SHP77 (cell line): ENCODE measurements at places on chromosomes 2 and 18.

GRCh38 chr2:184338771-184339170 is 259.6 kb upstream of the ZNF804A start:
- DNase-seq: no peak

DNA sequence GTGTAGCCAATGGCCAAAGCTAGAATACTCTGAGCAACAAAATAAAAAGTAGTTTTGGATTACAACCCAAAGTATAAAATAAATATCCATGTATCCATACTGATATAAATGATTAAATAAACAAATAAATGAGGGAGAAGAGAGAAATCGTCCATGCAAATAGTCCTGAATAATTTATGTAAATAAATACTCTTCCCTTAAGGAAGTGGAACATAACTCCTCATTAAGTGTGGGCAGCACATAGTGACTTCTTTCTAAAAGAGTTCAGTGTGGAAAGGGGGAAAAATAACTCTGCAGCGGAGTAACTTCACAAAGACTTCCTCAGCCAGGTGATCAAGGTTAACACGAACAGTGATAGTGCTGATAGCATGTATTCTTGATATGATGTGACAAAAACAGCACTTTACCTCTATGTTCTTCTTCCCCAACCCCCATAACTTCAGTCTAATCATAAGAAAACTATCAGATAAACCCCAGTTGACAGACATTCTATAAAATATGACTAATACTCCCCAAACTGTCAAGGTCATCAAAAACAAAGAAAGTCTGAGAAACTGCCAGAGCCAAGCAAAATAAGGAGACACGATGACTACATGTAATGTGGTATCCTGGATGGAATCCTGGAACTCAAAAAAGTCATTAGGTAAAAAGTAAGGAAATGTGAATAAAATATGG is 30.7 kb downstream of the METTL8 start:
- no peak for DNase-seq

DNA sequence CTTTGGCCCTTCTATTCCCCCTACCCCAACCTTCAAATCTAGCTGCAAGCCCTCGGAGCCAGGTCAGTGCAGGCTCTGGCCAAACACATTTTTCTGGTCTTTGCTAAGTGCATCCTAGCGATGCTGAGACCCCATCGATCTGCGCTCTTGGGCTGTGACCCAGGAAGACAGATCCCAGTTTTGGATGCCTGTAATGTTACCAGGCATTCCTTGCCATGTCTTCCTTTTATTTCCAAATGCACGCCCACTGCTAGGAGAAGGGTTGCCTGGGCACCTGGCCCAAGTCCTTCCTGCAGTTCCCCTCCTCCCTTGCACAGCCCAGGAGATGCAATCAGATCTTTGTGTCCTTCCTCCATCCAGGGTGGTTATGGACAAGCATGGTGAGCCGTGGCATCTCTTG is 124.6 kb downstream of the TPGS2 start:
- DNase-seq: no peak

- peak; percentile 94 for DNase-seq
Measured at GRCh38 chr2:1972422-1972821, 228.1 kb upstream of the PXDN start.

- no peak for DNase-seq
Measured at GRCh38 chr2:71929482-71929772, 218.2 kb downstream of the CYP26B1 start.

- no peak for DNase-seq
Measured at GRCh38 chr2:58364098-58364497, 123.0 kb upstream of the FANCL start.

DNA sequence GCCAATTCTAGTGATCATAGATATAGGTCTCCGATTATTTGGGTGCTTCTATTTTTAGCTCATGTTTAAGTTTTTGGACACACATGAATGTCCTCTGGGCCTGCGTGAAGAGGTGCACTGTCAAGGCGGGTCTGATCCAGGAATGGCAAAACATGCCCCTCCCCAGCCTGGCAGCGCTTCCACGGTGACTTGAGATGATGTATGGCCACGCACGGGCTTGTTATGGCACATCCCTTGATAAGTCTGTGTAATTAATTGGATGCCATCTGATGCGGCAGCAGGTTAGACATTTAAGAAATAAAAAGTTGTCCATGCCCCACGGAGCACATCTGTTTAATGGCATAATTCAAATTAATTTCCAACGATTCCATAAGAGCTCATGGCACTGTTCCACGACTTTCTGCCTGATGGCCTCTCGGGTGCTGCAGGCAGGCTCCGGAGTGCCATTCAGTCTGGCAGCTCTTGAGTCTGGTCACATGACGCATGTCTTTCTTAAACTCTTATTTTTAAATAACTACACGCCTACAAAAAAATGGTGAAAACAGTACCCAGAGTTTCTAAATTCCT is 151.4 kb downstream of the ACKR3 start:
- DNase-seq: peak; percentile 47

DNA sequence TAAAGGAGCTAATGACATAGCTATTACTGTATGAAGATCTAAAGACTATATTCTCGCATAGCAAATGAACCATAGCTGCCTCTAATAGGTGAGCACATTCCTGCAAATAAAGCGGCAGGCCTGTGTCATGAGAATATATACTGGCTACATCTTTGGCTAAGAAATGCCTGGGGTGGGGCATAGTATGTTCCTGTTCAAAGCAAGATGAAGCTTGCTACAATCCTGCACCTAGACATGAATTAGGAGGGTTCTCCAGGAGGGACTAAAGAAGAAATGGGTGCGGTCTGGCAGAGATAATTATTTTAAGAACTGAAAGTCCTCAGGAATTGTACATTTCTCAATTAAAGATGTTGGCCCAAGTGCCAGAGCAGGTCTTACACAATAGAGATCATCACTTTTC is 46.8 kb upstream of the PLA2R1 start:
- no peak for DNase-seq

- no peak for DNase-seq
Measured at GRCh38 chr18:61921621-61922235, 28.9 kb upstream of the RNF152 start.

DNA sequence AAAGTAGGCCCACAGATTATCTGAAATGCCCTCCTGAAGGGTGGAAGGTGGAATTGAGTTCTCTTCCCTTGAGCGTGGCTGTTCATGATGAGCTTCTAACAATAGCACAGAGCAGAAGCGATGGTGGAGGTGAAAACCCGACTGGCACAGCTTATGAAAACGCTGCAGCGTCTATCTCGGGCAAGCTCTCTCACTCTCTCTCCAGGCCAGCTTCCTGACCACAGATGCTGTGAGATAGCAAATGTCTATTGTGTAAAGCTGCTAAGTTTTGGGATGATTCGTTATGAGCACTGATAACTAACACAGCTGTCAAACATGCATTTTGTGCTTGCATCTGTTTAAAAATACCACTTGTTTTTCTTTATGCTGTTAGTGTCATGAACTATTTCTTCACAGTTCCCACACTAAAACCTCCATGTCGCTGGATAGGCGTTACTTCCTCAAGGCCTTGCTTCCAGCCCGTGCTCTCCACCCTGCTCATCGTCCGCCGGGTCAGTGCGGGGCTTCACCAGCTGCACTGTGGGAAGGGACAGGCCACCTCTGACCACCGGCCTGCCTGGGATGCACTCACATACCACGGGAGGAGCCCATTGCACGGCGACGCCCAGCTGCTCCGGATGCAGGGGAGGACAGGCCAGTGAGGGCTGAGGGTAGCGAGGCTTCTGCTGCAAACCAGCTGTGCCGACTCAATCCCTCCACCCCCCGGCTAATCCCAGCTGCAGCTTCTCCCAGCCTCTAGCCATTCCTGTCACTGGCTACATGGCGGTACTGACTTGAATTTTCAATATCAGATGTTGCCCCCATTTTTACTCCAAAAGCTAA is 60.0 kb upstream of the OTOS start:
- no peak for DNase-seq

DNA sequence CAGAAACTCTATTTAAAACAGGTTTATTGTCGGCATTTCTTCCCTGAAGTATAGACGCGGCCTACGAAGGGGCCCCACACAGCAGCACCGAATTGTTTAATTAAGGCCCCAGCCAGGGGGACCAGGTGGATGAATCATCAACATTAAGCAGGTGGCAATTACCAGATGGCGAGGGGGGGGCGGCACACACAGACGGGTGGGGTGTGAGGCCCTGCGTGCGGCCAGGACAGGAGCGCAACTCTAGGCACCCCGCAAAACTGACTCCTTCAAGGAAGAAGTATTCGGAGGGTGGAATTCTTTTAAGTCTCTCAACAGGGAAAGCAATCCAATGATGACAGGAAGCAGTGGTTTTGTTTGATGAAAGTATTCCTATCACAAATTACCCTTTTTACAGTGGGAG is 830.4 kb downstream of the GALR1 start:
- DNase-seq: no peak

DNA sequence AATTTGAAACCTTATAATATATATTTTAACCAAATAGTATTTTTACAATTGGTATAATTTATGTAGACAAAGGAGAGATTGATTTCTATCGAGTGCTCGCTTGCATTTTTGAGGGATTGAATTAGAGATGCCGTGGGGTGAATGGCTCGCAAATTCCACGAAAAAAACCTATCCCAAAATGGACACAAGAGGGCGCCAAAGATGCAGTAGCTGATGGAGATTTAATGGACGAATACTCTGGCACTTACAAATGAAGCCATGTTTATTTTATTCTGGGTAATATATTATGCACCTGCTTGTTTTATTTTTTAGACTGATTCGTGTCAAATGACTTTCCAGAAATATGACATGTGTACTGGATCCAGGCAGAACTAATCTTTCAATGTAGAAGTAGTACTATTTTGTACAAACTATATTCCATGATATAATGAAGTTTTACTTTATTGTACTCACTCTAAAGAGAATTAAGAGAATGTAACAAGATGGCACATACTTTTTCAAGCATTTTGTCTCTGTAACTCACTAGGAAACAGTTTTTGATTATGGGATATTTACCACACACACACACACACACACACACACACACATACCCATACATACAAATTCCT is 505.4 kb downstream of the PLCL1 start:
- DNase-seq: peak; percentile 35

GRCh38 chr2:273333-273732 is 8.6 kb downstream of the ACP1 start:
- DNase-seq: no peak

GRCh38 chr18:12076424-12077140 is 17.1 kb upstream of the ANKRD62 start:
- no peak for DNase-seq

DNA sequence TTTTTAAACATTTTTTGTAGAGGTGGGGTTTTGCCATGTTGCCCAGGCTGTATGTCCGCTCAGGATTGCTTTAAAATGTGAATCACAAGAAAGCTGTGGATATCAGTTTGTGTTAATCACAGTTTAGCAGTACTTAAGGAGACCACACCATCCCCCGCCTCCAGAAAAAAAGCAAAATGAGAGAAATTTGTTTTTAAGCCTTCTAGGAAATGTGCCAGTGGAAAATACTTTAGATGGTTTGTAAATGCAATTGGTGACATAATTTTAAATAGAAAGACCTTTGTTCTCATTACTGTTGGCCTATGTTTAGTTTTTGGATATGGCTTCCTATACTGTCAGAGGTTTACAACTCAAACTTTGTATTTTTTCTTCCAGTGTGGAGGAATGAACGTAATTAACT is 27.0 kb downstream of the GCA start:
- DNase-seq: no peak

GRCh38 chr2:177403838-177404237 is 11.3 kb downstream of the AGPS start:
- no peak for DNase-seq

GRCh38 chr2:162258169-162258568 is 14.9 kb upstream of the FAP start:
- no peak for DNase-seq

DNA sequence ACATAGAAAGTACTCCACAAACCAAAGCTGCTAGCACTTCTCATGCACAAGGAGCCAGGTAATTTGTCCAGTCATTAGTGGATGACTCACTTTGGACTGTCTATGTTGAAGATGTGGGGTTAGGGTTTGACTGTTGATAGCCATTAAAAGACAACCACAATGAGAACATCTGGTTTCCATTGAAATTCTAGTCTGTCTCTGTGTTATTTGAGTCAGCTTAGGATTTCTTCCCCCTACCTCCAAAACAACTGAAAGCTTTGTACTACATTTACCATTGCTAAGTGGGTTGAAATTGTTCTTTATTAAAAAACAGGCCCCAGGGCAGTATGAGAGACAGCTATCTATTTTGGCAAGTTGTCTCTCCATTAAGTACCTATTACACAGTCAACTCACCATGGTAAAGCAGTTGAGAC is 50.2 kb upstream of the ANKRD44 start:
- no peak for DNase-seq

DNA sequence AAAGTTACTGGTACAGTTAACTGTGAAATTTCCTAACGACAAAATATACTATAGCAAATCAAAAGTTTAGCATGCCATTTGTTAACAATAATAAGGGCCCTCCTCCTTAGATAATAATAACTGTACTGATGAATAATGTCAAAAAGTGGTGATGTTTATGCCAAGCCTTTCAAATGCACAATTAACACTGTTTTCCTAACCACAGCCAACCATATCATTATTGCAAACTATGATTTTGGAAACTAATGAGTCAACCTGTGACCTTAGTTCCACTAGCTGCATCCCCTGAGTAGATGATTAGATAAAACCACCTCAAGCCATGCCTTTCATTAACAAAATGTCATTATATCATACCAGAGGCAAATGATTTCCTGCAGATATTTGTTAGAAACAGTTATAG is 25.1 kb upstream of the GPR75 start:
- DNase-seq: no peak

GRCh38 chr2:22604136-22604535 is 780.8 kb upstream of the KLHL29 start:
- DNase-seq: no peak

DNA sequence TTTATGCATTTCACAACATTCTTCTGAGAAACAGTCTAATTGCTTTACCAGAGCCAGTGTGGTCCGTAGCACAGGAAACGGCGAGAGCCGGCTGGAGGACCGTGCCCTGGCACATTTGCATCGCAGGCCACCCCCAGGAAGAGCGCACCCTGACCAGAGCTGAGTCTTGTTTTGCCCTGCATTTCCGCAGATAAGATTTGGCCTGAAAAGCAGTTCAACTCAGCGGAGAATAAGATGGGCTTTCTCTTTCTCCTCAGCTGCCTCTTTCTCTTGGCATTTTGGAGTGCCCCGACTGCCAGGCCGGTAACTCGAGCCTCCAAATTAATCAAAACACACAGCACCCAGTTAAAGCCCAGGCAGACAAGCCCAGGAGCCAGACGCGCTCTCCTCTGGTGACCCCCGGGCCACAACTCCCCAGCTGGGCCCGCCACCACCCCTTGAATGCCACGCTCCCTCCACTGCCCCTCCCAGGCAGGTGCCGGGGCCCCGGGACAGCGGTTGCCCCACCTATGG is 464 bp downstream of the COL4A4 start:
- DNase-seq: no peak

GRCh38 chr2:103010306-103010705 is 248.5 kb downstream of the TMEM182 start:
- DNase-seq: no peak

GRCh38 chr2:36594849-36595248 is 3.1 kb downstream of the FEZ2 start:
- no peak for DNase-seq

DNA sequence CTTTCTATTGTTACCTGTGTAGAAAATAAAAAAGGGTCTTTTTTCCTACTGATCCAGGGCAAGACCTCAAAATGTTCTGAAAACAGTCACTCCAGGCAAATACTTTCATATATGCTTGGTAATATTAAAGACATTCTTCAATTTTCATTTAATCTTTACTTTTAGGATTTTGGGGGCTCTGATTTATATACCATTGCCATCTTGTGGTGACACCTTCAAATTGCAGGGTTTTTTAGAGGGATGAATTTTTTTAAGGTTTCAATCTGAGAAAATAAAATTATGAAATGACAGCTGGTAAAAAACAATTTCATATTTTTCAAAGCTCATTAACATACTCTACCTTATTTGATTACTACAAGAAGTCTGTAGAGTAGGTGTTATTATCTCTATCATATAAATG is 26.8 kb downstream of the MAPK4 start:
- DNase-seq: no peak
